ENCODE measurements at places on chromosomes 5 and 9.

- DNase-seq = no peak
Measured at GRCh38 chr5:35904443-35905132, 33.8 kb downstream of the CAPSL start.

- no peak for DNase-seq
Measured at GRCh38 chr9:102072059-102072764, 333.8 kb upstream of the GRIN3A start.

- DNase-seq = no peak
Measured at GRCh38 chr5:121719255-121719654, 132.4 kb upstream of the FTMT start.

DNA sequence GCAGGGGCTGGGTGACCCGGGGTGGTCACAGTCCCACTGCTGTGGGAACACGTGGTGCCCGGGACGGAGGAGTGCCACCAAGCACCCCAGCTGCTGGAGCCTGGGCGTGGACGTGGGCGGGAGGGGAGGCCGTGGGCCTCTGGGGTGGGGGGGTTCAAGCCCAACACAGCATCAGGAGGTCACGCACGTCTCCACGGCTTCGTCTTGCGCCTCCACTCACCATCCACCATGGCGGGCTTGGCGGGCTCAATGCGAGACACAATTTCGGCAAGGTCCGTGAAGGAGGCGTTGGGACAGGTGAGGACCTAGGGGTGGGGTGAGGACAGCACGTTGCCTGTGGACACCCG, 2.2 kb upstream of the NSMF start:
- no peak for DNase-seq

GRCh38 chr5:170642776-170643436, 139.1 kb downstream of the KCNIP1 start:
- no peak for DNase-seq

- DNase-seq = no peak
Measured at GRCh38 chr9:76932757-76933156, 26.8 kb upstream of the PRUNE2 start.

GRCh38 chr5:69049151-69049550, 44.7 kb upstream of the SLC30A5 start:
- DNase-seq = no peak

DNA sequence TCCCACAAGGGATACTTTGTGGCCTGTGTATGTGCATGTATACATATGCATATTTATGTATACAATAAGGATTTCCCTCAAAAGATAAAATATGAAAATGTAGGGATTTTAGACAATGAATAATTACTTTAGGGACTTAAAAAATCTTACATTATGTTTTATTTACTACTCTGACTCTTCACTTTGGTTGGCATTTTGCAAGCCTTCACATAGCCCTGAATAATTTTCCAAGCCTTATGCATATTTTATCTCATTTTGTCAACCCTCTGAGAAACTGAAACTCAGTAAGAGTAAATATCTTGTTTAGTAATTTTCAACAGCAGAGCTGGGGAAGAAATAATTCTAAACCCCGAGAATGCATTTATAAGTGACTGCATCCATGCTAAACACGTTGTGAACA, 153.0 kb upstream of the SLC24A2 start:
- no peak for DNase-seq

- no peak for DNase-seq
Measured at GRCh38 chr9:133943781-133944745, 48.1 kb downstream of the VAV2 start.

DNA sequence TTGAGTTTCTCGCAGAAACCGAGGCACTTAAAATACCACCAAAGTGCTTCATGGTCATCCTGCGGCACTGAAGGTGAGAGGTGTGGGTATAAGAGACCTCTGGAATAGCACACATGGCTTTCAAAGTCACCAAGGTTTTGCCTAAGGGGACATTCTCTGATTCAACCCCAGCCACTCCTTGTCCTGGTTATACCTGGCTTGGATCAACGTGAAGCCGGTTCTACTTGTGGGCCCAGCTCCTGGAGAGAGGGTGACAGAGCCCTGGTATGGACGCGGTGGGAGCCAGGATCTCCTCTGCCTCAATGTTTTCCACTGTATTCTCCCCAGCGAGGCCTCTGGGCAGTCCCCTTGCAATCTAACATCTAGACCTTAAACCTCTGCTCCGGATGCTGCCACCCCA, 132.0 kb downstream of the FSTL4 start:
- DNase-seq = no peak

DNA sequence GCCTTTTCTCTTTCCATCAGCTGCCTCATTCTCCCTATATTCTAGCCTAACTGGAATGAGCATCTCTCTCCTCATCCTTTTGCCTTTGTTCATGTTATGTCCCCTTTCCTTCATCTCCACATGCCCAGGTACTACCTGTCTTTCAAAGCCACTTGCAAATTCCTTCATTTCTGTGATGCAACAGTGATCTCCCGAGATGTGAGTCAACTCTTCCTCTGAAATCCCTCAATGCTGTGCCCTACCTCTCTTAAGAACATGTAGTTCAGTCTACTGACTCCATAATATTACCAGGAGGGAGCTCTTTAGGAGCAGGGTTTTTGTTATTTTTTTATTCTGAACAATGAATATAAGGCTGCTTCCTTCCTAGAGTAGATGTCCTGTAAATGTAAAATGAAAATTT, 91.6 kb downstream of the ZNF462 start:
- no peak for DNase-seq

DNA sequence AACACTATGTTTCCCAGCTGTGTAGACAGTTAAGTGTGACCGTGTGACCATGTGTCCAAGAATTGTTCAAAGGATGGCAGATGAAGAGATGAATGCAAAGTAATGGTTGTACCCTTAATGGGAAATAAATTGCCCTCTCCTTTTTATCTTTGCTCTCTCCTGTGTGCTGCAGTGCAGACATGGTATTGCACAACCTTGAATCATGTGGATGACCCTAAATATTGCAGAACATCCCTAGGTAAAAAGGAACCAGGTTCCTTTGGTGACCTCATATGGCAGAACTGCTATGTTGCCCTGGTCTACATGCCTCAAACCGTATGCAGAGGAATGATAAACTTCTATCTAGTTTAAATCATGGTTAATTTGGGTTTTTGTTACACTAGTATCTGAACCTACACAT, 81.7 kb upstream of the CTNND2 start:
- DNase-seq = no peak

GRCh38 chr5:160175438-160176218, 53.7 kb upstream of the FABP6 start:
- DNase-seq = no peak

GRCh38 chr9:15444141-15444540, 21.5 kb downstream of the SNAPC3 start:
- no peak for DNase-seq

DNA sequence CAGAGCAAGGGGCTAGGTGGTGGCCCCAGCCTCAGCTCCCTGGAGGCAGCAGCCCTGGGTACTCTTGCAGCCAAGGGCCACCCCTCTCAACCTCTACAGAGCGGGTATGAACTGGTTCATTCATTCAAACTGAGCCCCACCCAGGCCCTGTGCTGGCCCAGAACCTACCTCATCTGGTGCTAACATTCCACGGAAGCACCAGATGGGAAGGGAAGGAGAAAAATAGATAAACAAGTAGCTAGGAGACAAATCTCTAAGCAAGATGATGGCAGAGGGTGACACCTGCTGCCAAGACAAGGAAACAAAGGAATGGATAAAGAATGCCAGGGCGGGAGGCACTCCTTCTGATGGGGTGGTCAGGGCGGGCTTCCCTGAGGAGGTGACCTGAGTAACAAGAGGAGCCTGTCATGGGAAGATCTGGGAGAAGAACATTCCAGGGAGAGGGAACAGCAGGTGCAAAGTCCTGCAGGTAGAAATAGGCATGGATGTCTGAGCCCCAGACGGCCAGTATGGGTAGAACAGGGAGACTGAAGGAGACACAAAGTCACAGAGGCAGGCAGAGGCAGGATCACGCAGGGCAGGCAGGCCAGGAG, 6.1 kb downstream of the ST6GALNAC4 start:
- no peak for DNase-seq

DNA sequence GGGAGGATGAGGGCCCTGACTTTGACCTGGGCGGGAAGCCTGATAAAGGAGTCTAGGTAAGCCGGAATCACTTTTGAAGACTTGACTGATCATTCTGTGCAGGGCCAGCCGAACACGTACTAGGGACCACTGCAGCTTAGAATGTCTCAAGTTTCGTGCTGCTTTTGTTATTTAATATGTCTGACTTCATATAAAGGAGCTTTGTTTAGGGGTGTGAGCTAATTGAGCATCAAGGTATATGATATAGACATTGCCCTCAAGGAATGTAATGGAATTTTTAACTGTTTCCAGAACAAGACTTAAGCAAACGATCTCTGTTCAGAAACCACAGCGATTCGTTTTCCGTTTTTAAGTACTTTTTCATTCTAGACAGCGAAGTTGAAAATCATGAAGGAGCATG, 173.0 kb downstream of the SEMA6A start:
- no peak for DNase-seq

DNA sequence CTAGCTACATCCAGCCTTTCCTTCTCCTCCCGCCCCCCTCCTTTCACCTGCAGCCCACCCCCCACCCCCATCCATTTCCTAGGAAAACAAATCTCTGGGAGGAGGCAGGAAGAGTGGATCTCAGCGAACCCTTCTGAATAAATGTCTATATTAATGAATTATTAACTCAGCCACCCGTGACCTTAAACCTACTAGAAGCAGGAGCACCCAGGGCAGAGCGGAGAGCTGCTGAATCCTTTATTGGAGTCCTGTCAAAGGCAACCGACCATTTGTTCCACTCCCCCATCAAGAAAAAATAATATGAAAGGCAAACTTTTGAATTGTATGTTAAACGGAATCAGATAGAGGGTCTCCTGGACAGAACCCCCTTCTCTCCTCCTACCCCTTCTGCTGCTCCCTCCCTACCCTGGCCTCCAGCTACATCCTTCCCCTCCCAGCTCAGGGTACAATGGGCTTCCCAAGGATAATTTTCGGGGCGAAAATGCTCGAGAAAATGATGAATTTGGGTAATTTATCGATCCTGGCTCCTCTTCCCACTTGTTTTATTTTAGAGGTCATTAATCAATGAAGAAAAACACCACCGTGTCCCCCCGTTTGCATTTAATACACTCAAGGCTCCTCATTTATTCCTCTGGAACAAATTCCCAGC, 3.3 kb upstream of the PRDM6 start:
- no peak for DNase-seq

DNA sequence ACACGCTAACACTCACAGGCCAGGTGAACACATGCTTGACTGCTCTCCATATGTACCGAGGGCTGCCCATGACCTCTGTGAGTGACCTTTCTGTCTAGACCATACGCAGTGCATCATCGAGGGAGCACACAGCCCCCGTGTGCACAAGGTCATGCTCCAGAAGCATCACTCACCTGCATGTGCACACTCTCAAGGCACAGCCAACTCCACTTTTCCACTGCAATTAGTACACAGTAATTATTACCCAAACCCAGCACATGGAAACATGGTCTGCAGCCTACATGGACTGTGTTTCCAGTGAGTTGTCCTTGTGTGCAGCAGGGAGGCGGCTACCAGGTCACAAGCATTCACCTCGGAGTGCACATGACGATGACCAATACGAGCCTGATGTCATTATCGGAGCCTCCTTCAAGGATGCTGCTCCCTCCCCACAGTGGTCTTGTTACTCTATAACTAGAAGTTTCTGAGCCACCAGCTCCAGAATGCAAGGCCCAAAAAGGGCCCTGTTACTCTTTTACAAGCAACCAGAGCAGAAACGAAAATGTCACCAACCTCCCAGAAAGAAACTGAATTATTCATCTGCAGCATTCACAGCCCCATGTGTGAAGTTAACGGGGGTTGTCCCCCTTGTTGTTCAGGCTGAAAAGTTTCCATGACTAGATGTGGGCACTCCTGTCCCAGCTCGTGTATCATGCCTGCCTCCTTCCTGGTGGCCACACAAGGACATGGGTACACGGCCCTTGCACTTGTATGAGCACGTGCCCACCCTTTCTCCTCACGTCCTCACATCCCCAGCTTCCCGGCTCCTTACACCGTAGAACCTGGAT, 31.2 kb downstream of the SEMA4D start:
- DNase-seq = peak; percentile 40

GRCh38 chr5:139470821-139471300, at the start of gene SMIM33:
Gene SMIM33 (plus strand): TSS chr5:139471004. CDS start chr5:139471122, 118 bp downstream.
- no peak for DNase-seq

DNA sequence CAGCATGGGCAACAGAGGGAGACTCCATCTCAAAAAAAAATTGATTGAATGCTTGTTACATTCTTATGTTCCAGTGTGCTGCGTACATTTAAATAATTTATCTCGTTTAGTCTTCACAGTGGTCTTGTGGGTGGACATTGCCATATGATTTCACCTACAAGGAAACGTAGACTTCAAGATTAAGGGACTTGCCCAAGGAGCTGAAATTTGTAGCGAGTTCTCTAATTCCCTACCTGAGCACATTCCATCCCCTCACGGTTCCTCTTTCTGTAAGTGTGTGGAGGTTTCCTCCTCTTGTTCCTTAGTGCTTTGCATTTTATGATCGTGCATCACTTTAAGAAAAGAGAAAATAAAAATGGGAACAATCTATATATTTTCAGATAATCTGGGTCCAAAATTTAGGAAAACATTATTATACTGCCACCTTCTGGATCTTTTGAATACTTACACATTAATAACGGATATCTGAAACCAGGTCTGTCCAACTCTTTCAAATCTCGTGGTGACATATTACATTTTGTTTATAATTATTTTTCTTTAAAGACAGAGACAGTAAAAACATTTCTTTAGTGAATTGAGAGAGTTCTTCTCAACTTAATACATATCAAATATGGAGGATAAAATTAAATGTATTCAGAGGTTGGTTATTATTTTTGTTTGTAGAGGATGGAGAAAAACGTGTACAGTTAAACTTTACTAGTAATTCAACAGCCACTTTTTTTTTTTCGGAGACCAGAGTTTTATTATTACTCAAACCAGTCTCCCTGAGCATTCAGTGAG, 29.9 kb upstream of the C7 start:
- DNase-seq = no peak

- no peak for DNase-seq
Measured at GRCh38 chr9:82680179-82680935, 382.6 kb downstream of the RASEF start.

GRCh38 chr5:30413540-30413939, 779.9 kb upstream of the CDH6 start:
- no peak for DNase-seq

GRCh38 chr5:107468276-107468675, 202.5 kb downstream of the EFNA5 start:
- no peak for DNase-seq

DNA sequence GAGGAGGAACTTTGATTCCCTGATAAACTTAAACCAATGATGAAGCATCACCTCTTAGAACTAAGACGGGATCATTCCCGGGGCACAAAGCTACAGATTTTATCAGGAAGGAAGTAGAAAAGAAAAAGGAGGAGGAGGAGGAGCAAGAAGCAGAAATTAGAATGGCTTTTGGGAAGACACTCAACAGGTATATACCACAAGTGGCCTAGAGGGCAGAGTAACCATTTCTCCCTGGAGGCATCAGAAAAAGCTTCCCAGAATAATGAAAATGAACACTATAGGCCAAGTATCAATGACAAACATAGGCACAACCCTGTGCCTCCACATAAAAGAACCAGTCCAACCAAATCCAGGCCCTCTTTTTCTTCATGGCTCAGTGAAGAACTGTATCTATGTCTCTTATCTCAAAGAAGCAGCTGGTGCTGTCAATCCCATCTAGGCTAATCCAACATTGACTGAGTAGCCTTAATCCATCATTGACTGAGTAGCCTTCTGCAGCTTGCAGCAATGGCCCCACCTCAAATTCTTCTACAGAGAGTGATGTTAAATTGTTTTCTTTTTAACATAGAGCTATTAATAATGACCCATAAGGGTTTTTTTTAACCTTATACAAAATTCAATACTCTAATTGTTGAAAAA, 178.8 kb upstream of the KIF2A start:
- DNase-seq = no peak

All from stimulated activated CD8-positive, alpha-beta memory T cell treated with anti-CD3 and anti-CD28 coated beads, Interleukin-7, amount 100 ng/mL, for 4 hours (primary cell).